ENCODE measurements at places on chromosomes 7 and 10.

- no peak for DNase-seq
Observed at GRCh38 chr7:39615350-39615975, 7.9 kb upstream of the RALA start.

DNA sequence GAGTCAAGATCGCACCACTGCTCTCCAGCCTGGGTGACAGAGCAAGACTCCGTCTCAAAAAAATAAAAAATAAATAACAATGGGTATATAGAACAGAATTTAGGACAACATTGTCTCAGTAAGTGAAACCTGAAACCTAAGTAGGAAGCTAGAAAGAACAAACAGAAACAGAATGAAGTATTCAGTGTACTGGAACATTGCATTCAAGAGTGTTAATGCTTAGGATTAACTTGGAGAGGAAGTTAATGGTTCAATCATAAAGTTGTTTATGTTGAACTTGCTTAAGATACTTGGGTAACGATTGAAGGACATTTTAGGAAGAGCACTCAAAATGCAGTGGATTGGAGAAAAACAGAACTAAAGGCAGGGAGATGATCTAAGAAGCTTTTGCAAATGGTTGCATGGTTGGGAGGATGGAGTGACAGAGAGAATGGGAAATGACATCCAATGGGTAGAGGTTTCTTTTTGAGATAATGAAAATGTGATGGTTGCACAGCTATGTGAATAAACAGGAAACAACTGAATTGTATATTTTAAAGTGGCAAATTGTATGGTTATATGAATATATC, 233.7 kb downstream of the ADK start:
- no peak for DNase-seq

- peak; percentile 46 for DNase-seq
Observed at GRCh38 chr7:21944616-21945453, 864 bp downstream of the CDCA7L start.

GRCh38 chr7:135186841-135187253, 16.3 kb upstream of the CYREN start:
- no peak for DNase-seq

GRCh38 chr10:26890956-26891355, 30.2 kb upstream of the ABI1 start:
- DNase-seq, result peak; percentile 32

DNA sequence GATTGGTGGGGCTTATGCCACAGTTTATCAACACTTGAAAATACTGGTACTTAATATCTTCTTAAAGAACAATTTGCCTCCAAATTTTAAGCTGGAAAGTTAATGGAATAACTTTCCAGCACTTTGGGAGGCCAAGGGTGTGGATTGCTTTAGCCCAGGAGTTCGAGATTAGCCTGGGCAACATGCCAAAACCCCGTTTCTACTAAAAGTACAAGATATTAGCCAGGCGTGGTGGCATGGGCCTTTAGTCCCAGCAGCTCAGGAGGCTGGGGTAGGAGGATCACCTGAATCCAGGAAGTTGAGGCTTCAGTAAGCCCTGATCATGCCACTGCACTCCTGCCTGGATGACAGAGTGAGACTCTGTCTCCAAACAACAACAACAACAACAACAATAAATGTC, 56.0 kb downstream of the PRF1 start:
- no peak for DNase-seq

GRCh38 chr7:135382173-135382572, 127.7 kb downstream of the CNOT4 start:
- no peak for DNase-seq

GRCh38 chr10:126536148-126536547, 134.3 kb downstream of the C10orf90 start:
- DNase-seq, result no peak

GRCh38 chr7:50454968-50455367, 4.8 kb upstream of the FIGNL1 start:
- no peak for DNase-seq

GRCh38 chr10:21329995-21330627, 195.4 kb downstream of the SKIDA1 start:
- no peak for DNase-seq

DNA sequence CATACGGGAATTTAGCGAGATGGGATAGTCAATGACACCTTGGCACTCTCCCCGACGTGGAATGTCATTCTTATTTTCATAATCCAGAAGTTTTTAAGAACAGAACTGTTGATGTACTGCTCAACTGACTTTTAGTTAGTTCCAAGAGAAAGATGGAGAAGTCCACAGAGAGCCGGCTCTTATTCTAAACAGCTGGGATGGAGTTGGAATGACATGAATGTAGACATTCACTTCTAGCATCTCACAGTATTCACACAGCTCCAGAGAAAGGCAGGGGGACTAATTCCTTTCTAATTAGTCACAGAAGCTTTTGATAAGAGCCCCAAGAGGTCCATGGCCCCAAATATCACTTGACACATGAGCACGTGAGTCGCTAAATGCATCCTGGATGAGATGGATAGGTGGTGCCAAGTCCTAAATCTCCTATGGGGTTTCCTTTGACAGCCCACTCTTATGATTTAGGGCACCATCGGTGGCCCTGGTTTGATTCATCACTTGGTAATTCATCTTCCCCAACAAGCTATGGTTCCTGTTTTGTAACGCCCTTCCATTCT, 420.3 kb upstream of the AUTS2 start:
- DNase-seq, result no peak

DNA sequence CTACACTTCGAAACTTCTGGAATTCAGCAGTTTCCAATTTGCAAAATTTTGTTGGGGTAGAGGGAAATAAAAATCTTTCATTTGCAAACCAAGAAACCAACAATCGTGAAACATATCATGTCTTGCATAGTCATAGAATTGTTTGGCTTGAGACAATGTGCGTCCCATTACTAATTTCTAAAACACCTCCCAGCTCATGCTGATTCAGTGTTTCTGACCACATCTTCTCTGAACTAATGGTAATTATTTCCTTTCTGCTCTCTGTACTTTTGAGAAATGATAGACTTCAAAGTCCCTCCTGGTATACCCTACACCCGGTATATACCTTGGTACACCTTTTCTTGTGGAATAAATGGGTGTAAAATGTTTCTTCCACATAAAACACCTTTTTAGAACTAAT, 41.8 kb upstream of the TSPAN13 start:
- DNase-seq, result no peak

DNA sequence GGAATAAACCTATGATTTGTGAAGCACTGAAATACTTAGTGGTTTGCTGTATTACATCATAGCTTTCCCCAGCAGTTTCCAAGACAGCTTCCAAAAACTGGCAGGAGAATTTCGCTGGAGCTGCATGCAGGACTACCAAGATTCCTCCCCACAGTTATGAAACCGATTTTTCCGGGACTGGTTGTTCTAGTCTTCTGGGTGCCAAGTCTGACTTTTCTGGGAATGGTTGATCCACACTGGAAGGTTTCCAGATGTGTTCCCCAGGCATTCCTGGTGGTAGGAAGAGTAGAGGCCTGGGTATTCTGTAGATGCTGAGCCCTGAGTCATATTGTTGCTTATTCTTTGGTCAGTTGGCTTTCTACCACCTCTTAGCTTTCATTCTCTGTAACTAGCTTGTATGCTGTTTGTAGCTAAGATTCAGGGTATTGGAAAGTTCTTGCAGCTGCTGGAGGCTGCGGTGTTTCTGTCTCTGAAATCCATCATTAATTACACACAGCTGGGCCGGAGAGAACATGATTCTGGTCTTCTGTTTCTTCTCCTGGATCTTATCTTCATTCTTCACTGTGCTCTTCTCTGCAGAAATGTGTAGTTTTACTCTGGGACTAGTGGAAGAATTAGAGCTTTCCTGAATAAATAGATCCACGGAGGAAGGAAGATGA, 6.3 kb downstream of the ABCC2 start:
- no peak for DNase-seq

GRCh38 chr10:132248455-132249225, 59.1 kb downstream of the STK32C start:
- peak; percentile 37 for DNase-seq

DNA sequence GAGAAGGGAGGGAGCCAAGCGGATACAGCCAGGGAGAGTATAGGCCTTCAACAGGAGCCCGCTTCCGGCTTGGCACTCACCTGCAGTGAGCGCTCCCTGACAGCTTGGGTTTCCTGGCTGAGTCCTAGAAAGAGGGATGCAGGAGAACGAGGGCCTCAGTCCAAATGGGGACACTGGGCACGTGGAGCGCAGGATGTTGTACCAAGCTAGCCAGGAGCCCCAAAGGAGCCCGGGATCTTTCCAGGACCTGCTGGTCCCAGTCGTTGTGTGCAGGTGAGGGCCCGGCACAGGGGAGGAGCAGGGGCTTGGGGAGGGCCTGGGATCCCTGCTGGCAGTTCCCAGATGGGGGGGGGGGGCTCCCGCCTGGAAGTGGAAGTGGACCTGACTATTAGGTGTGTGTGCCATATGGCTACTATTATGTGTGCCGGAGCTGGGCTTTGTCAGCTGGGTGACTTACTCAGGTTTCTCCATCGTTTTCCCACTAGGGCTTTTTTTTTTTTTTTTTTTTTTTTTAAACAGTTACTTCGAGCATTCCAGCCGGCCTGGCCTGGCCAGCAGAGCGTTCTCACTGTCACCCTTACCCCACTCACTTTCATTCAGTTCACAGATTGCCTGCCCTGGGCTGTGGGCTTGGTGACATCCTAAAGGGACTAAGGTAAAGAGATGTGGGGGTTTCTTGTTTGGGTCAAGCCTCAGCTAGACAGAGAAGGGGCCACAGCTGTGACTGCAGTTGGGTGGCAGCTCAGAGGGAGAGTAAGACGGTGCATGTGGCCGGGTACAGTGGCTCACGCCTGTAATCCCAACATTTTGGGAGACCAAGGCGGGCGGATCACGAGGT, 3.8 kb downstream of the AGAP3 start:
- no peak for DNase-seq

DNA sequence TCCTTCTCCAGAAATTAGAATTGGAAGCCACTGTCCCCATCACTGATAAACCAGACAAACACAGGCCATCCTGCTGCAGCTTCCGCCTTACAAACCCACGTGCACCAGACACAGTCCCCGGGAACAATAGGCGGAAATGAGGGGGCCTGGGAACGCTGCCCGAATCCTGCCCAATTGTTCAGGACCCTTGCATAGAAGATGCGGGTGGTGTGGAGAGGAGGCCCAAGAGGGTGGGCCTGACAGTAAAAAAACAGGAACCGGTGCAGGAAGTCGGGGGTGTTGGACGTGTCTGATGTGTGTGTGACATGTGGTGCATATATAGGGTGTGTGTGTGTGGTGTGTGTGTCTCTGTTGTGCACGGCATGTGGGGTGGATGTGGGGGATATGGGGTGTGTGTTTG, 26.5 kb upstream of the CHST15 start:
- DNase-seq, result no peak

- DNase-seq, result no peak
Observed at GRCh38 chr7:41437257-41438196, 265.4 kb downstream of the INHBA start.

GRCh38 chr10:1534820-1535219, 202.5 kb downstream of the ADARB2 start:
- no peak for DNase-seq

DNA sequence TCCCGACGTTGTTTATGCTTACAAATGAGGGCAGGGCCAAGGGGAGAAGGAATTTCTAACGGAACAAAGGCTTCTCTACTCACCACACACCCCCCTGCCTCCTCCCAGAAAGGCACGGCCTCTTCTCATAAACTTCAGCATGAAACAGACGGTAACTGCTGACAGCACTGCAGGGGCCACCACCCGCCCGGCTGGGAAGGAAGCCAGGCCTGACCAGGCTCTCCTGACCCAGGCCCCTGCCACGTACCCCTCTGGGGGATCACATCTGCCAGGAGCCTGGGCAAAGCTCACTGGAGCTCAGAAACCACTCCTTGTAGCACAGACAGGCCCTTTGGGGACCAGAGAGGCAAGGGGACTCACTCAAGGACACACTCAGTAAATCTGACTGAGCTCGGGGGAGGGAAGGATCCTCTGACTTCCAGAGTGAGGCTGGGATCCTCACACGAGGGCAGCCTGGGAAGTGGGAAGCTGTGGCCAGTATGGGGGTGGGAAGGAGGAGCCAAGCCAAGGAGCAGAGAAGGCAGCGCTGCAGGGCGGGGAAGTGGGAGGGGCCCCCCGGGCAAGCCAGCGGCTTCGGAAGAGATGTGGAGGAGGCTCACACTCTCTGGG, 46.1 kb downstream of the ZCCHC24 start:
- DNase-seq, result no peak

- no peak for DNase-seq
Observed at GRCh38 chr7:123558289-123558874, 764 bp upstream of the NDUFA5 start.

All from NCI-H2107 (cell line).